ENCODE measurements at places on chromosomes 12 and 14.

- no peak for DNase-seq
Measured at GRCh38 chr12:113057565-113058485, 1.3 kb downstream of the DTX1 start.

- no peak for DNase-seq
Measured at GRCh38 chr12:53994264-53995001, 5.5 kb upstream of the HOXC9 start.

- DNase-seq = no peak
Measured at GRCh38 chr12:128789356-128789929, 34.3 kb downstream of the SLC15A4 start.

GRCh38 chr12:32490801-32491200 is 91.4 kb downstream of the FGD4 start:
- DNase-seq = no peak

- DNase-seq = no peak
Measured at GRCh38 chr12:14356147-14356546, 9.3 kb upstream of the ATF7IP start.

DNA sequence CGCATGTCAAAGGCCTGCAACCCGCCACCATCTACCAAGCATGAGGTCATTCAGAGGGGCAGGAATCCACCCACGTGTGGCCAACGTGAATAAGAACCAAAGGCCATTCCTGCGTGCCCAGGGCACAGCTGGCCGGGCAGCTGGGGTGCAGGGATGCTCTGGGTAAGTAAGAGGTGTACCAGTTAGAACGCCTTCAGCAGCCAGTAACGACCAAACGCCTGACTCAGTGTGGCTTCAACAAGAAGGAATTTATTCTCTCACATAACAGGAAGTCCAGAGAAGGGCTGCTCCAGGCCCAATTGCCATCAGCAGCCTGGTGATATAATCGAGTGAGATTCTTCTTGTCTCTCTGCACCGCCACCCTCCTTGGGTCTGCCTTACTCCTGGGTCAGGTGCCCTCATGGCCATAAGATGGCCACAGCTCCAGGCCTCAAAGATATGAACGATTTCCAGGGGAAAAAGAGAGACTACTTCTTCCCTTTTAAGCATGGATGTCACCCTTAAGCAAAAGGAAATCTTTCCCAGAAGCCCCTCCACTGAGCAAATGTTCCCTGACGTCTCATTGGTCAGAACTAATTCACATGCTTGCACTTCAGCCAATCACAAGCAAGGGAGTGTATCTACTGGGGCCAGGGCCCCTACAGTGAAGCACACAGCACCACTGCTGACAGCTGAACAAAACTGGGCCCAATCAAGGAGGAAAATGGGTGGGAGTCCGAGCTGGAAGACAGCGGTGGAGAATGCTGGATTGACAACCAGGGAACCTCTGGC is 7.3 kb downstream of the TTC7B start:
- no peak for DNase-seq

- no peak for DNase-seq
Measured at GRCh38 chr14:94494085-94494484, 15.2 kb downstream of the SERPINA12 start.

Measured in RWPE1 (cell line).